ENCODE measurements at places on chromosomes 5 and 9.

- no peak for DNase-seq
Observed at GRCh38 chr9:127058011-127058644, 64.3 kb downstream of the ANGPTL2 start.

GRCh38 chr9:125435776-125436612, 174.4 kb downstream of the GAPVD1 start:
- DNase-seq = no peak

DNA sequence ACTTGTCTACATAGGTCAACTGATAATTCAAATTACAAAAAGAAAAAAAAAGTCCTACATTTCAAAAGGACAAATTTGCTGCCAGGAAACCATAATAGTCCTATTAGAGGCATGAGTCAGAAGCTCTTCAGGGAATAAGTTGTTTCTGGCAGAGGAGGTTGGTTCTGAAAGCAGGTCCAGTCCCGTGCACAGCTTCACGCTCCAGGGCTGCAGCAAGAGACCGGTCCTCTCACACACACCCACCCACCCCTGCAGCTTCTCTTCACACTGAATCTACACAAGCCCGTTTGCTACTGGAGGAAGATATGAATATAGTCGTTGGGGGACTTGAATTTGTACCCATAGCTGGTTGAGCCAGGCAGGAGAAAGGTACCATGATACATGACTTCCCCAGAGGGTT, 36.9 kb upstream of the SLC1A3 start:
- no peak for DNase-seq

DNA sequence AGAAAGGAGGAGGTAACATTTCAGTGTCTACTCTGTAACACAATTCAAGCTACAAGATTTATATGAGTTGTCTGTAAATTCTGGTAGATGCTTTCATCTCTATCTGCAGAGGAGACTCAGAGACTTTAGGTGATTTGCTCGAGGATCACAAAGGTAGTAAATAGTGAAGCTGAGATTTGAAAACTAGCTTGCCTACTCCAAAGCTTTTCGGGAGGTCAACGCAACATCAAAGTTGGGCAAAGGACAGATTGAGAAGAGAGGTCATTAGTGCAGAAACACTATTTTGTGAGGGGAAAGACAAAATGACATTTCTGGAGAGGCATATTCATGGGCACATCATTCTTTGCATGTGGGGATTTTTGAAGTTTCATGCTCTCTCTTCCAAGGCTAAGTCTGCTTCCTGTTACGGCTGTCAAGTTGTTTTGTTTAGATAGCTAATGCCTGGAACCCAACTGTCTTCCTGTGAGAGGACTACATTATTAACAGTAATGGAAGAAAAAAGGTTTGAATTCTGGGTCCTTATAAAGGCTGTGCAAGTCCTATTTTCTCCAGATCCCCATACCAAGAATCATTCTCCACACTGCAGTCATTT, 413.5 kb upstream of the ZNF462 start:
- no peak for DNase-seq

All from trophoblast cell (in vitro differentiated cells and primary cell).